Small intestine (tissue), 16 donors: ENCODE measurements at places on chromosomes 3 and 15. TPM values are rescaled to one million over a fixed set of nuclear protein-coding genes. Genes with fewer than 3 reads are reported as not detected.

The ALDH1A3 gene
- 13.0 TPM for polyA plus RNA-seq

The A4GNT gene
- not detected for polyA plus RNA-seq

The GABRR3 gene
- polyA plus RNA-seq: not detected

GRCh38 chr3:183490653-183491052 is 62.2 kb upstream of the MCF2L2 start:
- H3K27ac ChIP-seq: peak overlapping the region; percentile 27
- H3K36me3 ChIP-seq: peaks cover 3% of the 10 kb centered on the region
- no peak overlapping the region for H3K4me3 ChIP-seq
- DNase-seq: peak; percentile 91

DNA sequence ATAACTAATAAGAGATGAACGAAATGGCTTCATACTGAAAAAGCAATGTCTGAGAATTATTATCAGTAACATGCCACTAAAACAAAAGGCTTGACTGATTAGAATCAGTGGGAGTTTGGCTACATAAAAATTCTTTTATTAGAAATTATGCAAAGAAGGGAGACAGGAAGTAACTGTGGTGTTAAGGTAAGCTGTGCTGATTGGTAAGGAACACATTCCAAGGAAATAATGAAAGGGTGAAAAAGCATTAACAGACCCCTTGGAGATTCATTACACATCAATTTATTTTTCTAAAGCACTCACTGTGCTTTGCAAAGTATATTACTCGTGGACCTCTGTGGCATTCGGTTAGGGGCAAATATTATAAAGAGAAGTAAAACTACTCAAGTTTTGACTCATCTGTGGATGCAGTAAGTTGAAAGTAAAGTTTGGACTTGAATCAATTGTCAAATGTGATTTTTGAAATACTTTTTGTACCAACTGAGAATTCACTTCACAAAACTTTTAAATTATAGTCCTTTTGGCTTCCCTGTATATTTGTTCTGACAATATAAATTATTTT is 176.1 kb upstream of the ZPLD1 start:
- DNase-seq: no peak
- H3K27ac ChIP-seq: no peak overlapping the region
- H3K27me3 ChIP-seq: no peaks in the 10 kb centered on the region
- no peak overlapping the region for H3K4me3 ChIP-seq

The ISG20 gene
- polyA plus RNA-seq: 4.1 TPM

DNA sequence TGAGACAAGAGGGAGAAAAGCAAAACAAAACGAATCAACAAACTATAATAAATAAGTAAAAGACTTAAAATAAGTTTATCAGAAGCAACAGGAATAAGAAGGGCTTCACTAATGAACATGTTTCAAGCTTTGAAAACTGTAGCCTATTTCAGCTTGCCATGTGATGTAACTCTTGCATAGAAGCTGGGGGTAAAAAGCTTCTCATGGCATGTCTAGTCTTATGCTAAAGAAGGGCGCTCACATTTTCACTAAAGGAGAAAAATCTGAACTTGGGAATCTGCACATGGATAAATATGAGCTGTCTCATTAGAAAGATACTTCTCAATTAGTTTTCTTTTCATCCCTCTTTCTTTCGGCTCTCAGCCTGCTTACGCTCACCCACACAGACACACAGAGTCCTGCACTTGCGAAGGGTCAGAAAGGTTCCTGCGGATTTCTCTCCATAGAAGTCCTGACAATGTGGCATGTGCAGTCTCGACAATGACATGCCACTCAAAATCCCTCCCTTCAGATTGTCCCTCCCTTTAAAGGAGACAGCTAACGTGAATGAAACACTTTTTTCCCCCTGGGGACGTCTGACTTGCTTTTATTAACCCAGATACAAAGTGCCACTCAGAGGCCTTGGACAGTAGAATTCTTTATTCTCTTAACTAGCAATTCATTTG is 568.9 kb upstream of the NR2F2 start:
- H3K27ac ChIP-seq: no peak overlapping the region
- no peak overlapping the region for H3K4me3 ChIP-seq
- DNase-seq: no peak

DNA sequence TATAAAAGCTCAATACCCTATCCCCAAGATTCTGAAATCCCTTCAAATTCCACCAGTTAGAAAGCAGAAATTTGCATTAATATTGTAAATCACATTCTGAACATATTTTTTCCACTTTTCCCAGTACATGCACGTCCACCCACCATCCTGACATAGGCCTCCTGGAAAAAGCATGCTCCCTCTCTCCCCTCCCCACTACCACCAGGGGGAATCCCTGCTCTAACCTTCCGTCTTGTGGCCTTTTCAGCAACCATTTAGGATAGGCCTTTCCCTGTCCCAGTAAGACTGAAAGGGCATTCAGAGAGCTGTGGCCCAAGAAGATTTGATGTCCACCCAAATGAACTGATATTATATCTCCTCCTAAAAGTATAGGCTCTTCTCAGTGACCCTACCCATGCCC is 182.1 kb downstream of the ARRDC4 start:
- DNase-seq: no peak
- H3K4me3 ChIP-seq: no peak overlapping the region
- no peaks in the 10 kb centered on the region for H3K27me3 ChIP-seq
- H3K4me1 ChIP-seq: no peaks in the 10 kb centered on the region
- no peak overlapping the region for H3K27ac ChIP-seq

DNA sequence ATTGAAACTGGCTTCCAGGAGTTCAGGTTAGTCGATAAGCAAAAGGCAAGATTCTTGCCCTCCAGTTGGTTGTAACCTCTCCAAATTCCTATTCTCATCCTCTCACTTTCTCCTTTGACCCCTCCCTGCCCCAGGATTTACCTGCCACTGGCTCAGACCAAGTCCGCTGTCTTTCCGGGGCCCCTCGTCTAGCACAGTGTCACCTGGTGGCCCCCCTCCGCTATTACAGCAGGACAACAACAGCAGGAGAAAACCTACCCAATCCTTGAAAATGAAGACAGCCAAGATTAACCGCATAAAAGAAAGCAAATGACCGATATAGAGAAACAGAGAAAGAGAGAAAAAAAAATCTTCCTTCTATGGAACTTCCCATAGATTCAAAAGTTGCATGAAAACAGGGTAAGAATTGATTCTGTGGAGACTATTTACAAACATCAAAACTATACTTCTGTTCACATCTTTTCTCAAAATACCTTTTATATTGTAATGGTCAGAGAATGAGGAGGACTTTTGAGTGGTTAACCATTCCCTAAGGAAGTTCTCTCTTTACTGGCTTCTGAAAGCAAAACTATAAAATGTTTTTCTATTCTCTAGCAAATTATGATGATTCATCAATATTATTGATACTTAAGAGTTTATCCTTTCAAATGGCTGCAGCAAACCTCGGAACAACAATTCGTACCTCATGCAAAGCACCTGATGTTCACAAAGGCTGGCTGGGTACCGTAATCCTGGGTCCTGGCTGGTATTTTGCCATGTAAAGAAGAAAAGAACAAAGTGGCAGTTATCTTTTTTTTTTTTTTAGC is 10.0 kb upstream of the ST8SIA2 start:
- DNase-seq: peak; percentile 15
- H3K27me3 ChIP-seq: no peaks in the 10 kb centered on the region
- no peak overlapping the region for H3K4me3 ChIP-seq
- no peaks in the 10 kb centered on the region for H3K4me1 ChIP-seq

- DNase-seq: no peak
- H3K27ac ChIP-seq: no peak overlapping the region
- H3K27me3 ChIP-seq: no peaks in the 10 kb centered on the region
- H3K4me1 ChIP-seq: no peaks in the 10 kb centered on the region
- no peak overlapping the region for H3K4me3 ChIP-seq
These were observed 56.3 kb downstream of the PPARG start for GRCh38 chr3:12345141-12345561.
